ENCODE measurements at places on chromosomes 7 and 10.

DNA sequence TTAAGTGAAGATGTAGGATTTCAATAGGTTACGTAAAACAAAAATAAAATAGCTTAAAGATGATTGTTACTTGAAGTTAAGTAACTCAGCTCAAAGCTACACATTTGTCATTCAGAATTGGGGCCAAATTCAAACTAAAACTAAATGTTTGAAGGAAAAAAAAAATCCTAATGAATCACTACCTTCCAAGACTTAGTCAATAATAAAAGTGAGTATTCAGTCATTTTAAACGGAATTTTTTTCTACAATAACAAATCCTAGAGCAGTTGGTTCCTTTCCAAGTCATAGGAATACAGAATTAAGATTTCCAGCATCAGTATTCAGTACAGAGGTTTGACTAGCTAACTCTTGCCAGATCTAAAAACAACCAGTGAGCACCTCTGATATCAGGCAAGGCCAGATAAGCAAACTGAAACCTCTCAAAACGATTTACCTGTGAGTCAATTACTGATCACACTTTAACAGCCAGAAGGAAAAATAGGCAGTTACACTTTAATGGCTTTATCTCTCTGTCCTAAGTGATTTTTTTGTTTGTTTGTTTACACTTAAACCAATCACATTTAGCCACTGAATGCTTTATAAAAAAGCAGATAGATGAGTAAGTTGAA lies 669.8 kb upstream of the ANKRD30A start:
- no peak for DNase-seq

DNA sequence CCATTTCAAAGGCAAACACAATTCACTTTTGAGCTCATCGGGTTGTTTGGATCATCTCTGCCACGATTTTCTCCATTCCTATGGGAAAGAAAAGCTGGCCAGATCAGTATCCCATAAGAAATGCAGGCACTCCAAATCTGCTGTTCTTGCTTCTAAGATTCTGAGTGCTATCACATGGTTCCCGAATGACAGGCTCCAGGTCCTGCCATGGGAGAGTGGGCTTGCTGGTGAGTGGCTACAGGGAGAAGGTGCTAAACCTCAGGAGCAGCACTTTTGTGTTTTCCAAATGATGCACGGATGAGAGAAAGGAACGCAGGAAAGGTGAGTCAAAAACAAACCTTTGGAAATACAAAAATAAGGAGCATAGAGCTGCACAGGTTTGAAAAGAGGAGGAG lies 32.1 kb downstream of the MTURN start:
- DNase-seq: no peak

- DNase-seq: no peak
Observed at GRCh38 chr10:43680035-43680434, 31.4 kb upstream of the ZNF32 start.

DNA sequence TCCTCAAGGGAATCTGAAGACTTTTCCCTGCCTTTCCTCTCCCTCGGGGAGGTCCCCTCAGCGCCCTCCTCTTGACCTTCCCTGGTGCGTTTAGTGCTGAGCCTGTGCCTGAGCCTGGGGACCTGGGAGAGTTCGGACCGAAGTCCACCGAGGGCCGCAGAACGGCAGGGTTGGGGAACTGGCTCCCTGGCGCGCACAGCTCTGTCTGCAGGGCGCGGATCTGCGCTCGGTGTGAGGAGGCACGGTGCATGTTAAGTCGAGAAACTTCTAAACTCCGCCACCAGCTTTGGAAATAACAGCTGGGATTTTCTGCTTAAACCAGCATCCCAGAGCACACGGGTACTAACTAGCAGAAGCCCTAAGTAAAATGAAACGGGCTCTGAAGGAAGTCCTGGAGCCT lies 44.2 kb upstream of the SLC29A4 start:
- DNase-seq: no peak

- DNase-seq: no peak
Observed at GRCh38 chr7:83486536-83486935, 162.4 kb downstream of the SEMA3E start.

DNA sequence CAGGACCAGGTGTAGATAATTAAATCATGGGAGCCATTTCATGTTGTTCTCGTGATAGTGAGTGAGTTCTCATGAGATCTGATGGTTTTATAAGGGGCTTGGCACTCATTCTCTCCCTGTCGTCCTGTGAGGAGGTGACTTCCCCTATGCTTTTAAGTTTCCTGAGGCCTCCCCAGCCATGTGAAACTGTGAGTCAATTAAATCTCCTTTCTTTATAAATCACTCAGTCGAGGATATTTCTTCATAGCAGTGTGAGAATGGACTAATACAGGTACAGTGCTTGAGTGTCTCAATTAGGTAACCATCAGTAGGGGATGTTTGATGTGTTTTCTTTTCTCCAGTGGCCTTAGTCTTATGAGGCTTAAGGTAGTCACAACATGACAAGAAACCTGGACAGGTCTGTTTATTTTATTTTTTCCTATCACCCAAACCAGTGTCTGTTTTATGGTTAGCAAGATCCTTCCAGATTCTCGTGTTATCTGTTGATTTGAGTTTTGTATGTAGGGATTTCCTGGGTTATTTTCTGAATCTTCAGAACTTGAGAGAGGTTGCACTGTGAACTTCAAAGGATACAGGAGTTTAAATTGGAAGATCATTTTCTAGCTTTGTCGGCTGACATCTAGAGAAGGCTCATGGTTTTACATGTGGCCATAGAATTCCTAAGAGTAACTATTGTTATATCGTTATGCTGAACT lies 32.1 kb downstream of the UMAD1 start:
- no peak for DNase-seq

- no peak for DNase-seq
Observed at GRCh38 chr10:106696239-106696638, 468.3 kb downstream of the SORCS1 start.

- DNase-seq: no peak
Observed at GRCh38 chr10:113132591-113133121, 182.6 kb downstream of the TCF7L2 start.

DNA sequence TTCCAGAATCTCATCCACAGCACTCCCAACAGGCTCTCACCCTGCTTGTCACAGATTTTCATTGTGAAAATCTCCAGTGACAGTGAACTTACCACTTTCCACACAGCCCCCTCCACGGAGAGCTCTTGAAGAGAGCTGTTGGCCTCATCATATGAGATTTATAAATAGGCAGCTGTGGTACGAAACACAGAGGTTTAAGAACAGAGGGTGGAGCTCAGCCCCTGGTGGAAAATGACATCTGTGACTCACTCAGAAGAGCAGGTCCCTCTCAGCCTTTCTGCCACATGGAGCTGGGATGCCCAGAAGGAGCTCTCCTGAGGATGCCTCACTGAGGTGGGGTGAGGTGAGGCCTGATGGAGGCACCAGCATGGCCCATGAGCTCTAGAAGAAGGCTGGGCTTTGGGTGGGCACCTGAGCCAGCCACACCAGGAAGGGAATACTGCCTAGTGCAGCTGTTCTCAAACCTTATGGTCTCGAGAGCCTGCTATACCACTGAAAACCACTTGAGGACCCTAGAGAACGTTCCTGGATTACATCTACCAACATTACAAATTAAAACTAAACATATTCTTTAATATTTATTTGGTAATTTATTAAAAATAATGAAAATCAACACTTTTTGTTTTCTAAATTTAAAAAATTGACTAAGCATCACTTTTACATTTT lies 25.8 kb upstream of the EEPD1 start:
- no peak for DNase-seq

- DNase-seq: no peak
Observed at GRCh38 chr10:4127518-4128315, 342.7 kb upstream of the KLF6 start.

DNA sequence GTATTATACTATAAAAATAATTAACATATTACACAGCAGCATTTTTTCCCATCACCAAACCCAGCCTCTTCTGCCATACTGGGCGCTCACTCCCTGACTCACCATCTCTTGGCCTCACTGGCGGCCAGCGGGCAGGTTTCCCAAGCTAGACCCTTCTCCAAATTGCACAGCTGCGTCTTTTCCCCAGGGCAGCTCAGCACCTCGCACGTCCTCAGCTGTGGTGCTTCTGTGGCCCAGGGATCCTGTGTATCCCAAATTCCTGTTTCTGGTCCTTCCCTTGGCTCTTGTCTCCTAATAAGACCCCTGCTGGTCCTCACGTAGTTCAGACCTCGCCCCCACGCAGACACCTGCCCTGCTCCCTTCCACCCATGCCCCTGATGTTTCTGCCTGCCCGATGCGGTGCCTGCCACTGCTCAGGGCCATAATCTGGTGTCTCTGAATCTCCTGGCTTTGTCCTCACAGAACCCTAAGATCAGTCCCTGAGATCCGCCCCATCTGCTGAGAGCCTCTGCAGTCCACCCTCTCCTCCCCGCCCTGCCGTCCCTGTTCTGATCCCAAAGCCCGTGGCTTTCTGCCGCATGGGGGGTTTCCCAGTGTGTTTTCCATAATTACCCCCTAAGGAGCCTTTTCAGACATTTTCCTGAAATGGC lies 290.1 kb downstream of the TCERG1L start:
- no peak for DNase-seq

GRCh38 chr7:130912862-130913638 lies 179.0 kb upstream of the KLF14 start:
- DNase-seq: peak; percentile 85

- DNase-seq: no peak
Observed at GRCh38 chr10:1102416-1102815, 46.2 kb downstream of the WDR37 start.

DNA sequence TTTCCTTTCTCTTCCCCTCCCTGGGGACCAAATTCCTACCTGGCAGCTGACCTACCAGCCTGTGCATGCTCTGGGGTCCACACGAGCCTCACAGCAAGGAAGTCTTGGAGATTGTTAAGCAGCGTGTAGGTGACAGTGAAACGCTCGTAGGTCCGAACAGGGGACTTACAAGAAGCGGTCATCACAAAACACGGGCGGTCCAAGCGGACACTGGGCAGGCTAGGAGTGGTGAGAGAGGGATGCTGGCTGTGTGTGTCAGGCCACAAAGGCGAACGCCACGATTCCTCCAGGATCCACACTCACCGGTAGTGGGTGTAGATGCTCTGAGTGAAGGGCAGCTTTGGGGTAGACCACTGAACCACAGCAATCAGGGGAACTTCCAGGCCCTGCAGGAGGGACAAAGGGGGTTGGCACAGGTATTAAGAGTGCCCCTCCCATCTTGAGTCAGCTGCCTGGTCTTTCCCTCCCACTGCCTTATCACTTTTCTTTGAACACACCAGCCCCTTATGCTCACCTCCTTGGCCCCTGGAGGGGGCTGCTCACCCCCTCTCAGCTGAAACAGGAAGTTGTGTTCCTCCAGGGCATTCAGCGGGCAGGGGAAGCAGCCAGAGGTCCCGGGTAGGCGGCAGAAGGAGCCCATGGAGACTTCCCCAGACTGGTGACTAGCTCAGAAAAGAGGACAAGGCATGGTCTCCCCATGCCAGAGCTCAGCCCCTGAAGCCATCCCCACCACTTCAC lies 2.0 kb downstream of the TRAPPC14 start:
- peak; percentile 32 for DNase-seq

GRCh38 chr7:100152404-100152803 lies 3.7 kb downstream of the LAMTOR4 start:
- no peak for DNase-seq

DNA sequence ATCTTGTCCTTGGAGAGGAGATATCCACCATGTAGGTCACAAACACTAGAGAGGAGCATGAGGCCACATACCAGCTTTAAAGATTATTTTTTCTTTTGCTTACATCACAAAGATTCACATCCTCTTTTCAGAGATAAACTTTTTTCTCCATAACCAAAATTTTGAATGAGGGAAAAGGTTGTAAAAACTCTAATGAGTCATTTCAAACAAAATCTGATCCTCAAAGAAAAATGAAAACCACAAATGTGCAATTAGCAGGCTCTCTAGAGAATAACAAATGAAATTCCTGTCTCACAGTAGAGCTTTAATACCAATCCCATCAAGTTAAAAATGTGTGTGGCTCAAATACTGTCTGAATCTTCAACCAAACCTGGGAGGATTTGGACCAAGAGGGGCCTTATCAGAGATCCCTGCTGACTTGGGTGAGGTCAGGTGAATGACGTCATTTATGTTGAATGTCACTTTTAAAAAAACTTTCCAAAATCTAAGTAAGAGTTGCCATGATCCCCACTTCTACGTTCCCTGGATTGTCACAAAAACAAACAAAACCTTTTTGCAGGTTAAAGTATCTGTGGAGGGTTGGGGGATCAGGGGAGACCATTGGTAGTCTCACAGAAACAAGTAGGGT lies 261.5 kb upstream of the NPSR1 start:
- no peak for DNase-seq

DNA sequence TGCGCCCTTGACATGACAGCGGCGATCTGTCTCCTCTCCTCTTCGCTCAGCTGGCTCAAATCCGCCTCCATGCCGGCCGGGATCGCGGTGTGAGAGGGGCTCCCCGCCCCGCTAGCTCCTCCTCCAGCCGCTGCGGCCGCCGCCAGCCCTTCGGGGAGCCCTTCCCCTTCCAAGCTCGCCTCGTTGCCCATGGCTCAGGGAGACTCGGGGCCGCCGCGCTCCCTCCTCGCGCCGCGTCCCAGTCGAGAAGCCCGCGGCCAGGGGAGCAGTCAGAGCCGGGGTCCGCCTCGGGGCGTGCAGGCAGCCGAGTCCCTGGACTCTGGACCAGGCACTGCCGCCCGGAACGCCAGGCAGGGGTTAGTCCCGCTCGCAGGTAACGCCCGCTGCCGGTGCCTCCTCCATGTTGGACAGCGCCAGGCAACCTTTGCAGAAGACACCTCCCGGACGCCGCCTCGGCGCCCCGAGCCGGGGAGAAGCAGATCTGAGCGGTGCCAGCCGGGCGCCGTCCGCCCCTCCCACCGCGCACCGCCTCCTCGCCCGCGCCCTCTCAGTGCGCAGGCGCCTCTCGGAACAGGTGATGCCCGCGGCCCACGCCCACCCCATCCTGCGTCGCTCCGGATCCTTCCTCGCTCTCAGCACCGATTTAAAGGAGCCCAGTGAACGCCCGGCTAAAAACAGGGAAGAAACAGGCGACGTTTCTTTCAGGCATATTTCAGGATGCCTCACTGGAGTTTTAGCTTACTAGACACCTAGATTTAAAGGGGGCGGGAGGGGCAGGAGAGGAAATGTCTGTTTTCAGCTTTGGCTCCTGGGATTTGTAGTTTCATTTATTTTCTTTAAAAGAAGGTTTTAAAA lies at the start of gene PCLO:
TSS of gene PCLO (minus strand) at position 483 of the 855 bp plus-strand sequence. CDS start at position 191, 292 bp downstream.
- DNase-seq: peak; percentile 24

DNA sequence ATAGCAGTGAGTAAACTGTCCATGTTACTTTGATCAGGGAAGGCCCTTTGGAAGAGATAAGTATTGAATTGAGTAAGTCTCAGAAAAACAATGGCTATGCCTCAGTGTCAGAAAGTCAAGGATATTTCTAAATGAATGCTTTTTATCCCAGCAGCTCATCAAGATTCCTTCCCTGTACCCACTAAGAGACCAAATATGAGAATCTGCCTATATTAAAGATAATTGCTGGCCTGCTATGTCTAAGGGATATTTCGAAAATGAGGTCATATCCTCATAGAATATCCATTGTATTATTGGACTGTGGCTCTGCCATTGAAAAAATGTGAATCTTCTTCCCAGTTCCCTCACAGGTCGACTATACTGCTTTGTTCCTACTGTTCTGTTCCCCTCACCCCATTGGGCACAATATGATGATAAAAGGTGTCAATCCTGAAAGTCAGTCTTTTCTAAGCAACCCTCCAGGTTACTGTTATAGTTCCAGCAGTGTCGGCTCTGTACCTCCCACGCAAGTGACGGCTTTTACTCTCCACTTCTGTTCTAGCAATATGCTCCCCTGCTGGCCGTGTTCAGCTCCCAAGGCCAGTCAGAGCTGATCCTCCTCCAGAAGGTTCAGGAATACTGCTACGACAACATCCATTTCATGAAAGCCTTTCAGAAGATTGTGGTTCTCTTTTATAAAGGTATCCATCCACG lies 51.7 kb downstream of the BZW2 start:
- no peak for DNase-seq
